Astrocyte of the cerebellum (primary cell): ENCODE measurements at places on chromosomes 2 and 18.

DNA sequence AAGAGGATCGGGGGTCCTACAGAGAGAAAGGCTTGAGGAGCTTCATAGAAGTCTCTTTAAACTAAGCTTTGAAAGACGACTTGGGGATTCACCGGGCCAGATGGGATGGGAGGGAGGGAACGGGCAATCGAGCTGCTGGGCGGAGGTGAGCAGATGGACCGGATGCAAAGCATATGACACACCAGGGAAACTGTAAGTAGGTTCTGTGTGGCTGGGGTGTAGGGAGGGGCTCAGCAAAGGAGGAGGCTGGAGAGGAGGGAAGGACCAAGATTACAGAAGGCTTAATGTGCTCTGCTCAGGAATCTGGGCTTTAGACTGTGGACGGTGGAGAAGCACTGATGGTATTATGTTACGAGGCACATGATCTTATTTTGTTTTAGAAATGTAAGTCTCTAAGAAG lies 131.5 kb downstream of the MAIP1 start:
- DNase-seq: no peak

- DNase-seq: peak; percentile 73
These were observed 81.6 kb downstream of the ASAP2 start for GRCh38 chr2:9288233-9288632.

- peak; percentile 70 for DNase-seq
These were observed 286.9 kb downstream of the TMX3 start for GRCh38 chr18:68427951-68428401.

DNA sequence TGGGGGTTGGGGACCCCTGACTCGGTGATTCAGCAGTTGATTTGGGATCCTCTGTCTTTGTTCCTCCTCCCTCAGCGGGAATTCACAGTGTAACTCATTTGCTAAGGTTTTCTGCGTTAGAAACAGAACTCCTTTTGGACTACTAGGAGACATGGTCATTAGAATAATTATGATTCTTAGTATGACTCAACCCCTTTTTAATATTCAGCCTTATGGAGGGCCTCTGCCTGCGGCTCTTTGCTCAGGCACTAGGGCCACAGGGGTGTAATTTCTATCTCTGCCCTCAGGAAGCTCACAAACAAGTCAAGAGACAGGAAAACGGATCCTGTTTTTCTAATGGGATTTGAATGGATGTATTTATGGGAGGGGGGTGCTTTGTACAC lies 117.4 kb downstream of the SPTBN1 start:
- no peak for DNase-seq

DNA sequence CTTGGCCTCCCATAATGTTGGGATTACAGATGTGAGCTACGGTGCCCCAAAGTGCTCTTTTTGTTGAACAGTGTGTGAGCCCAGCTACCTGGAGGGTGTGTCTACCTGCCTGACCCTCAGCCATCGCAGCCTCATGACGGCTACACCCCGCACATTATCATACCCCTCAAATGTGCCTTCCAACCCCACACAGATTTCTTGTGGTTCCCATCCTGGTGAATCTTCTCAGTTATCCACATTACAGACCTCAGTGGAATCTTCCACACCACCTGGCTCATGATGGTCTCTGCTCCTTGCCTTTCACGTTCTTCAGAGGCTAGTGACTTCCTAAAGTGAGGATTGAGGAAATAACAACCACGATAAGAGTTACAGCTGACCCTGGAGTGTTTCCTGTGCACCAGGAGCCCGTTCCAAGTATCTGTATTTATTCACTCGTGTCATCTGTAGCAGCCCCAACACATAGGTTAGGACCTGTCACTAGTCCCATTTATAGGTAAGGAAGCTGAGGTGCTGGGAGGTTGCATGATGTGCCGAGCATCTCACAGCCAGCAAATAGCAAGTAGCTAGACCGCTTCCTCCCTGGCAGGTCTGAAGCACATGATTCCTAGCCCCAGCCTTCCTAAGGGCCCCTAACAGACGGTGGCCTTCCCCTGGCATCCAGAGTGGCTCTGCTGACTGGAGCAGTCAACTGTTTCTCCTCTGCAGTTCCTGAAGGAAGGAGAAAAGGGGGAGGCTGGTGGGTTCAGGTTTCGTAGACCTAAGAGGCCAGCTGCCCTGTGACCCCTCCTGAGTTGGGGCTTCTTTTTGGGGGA lies 47.3 kb downstream of the TCF7L1 start:
- no peak for DNase-seq

GRCh38 chr2:30293303-30293921 lies 62.1 kb downstream of the LBH start:
- peak; percentile 60 for DNase-seq

DNA sequence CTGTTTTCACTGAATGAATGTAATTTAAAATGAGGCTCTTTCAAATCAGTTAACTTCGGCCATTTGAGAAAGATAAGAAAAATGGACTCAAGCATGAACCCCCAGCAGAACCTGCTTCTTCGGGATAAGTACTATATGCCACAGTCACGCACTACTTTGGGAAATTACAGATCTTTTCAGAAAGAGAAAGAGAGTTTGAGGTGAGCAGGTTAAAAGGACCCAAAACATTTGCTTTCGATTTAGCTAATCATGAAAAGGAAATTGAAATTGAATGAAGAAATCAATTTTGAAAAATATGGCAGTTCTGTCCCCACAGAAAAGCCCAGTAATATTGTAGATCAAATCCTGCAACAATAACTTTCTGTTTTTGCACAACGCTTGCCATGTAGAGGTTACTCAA lies 156.9 kb downstream of the GRB14 start:
- no peak for DNase-seq

DNA sequence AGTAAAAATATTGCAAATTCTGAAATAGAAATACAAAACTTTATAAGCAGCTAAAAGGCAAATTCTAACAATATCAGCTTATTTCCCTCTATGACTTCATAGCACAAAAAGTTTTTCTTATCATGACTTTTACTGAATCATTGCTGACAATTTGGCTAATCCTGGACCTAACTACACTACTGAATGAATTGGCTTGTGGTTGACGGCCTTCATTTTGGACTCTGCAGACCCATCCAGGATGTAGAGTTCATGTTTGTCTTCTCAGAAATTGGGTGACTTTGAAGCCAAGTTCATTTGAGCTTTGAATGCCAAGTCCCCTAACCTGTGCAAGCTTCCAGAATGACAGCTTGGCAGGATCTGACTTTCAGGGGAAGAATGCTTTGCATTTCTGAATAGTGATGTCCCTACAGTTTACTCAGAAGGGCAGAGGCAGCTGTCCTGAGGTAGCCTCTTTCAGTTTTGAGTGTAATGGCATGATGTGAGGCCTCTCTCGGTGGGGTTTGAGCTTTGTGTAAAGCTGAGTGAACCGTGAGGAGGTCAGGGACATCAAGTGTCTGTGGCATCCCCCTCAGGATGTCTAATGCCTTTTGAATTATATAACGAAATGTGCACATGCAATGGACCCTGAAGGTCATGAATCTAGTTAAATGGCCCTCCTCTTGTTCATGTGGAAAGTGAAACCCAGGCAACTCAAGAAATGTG lies 48.0 kb downstream of the EFEMP1 start:
- no peak for DNase-seq

GRCh38 chr18:10057894-10058791 lies 144.3 kb downstream of the VAPA start:
- DNase-seq: peak; percentile 80

- no peak for DNase-seq
These were observed 219.8 kb downstream of the KLHL29 start for GRCh38 chr2:23604731-23605130.

DNA sequence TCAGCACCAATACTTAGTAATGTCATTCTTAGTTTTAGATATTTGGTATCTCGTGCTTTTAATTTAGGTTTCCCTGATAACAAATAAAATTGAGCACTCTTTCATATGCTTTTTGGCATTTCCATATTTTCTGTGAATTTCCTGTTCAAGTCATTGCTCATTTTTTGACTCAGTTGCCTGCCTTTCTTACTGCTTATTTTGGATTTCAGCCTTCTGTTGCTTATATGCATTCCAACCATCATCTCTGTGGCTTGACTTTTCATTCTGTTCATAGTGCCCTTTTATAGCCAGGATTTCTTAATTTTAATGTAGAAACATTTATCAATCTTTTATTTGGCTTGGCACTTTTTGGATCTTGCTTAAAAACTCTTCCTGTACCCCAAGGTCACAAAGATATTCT lies 14.5 kb upstream of the KIF3C start:
- no peak for DNase-seq
